ENCODE measurements at places on chromosomes 4 and X.

GRCh38 chrX:110182362-110182761 lies 135.5 kb downstream of the AMMECR1 start:
- no peak for DNase-seq

DNA sequence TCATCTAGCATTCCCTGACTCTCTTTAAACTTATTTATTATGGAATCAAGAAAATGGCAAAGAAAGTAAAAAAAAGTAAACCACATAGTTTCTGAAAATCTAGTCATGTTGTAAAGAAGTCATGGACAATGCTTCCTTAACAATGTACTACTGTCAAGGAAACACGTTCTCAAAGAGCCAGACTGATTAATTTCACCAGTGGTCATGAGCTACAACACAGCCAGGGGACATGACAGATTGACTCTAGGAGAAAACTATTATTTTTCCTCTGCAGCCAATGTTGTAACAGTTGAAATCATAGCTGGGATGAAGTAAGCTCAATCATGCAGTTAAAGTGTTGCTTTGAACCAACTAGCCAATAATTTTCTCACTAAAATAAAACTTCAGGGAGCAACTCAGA lies 109.2 kb downstream of the MAPK10 start:
- DNase-seq = no peak

- no peak for DNase-seq
These were observed 25.2 kb upstream of the KIT start for GRCh38 chr4:54632537-54632936.

DNA sequence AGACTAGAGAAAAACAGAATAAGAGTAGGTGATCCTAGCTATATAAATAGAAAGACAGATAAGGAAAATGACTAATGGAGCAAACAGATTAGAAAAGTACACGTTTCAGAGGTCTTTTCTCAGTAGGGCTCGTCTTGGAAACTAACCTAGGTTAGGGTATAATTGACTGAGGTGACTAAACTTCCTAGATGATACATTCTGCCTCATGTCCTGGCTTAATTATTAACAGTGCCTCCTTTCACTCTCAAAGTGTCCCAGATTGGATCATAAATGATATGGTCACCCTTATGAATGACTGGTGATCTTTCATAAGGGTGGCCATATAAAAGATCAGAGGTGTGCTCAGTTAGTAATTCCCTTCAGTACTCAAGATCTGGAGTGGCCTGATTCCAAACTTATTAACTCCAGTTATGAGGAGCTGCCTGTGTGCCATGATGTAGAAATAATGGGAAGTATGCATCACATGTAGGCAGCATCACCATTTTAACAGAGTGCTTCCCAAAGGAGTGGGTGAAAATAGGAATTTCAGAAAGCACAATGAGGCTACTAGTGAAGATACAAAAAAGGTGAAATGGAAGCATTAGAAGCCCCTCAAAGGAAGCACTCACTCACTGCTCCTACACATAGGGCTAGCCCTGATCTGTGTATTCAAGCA lies 14.7 kb upstream of the GRIA3 start:
- DNase-seq = no peak

GRCh38 chr4:7516773-7517144 lies 82.0 kb upstream of the PSAPL1 start:
- DNase-seq = no peak

- no peak for DNase-seq
These were observed 180.7 kb upstream of the TENM3 start for GRCh38 chr4:182062458-182062857.

- no peak for DNase-seq
These were observed 4.7 kb downstream of the RASGEF1B start for GRCh38 chr4:81466841-81467671.
